EL (cell line): ENCODE measurements at places on chromosomes 7 and 10.

GRCh38 chr7:88357294-88357693 is 50.6 kb upstream of the STEAP4 start:
- no peak for DNase-seq

- DNase-seq = no peak
These were observed 49.5 kb downstream of the VWA2 start for GRCh38 chr10:114288424-114289095.

- DNase-seq = no peak
These were observed 317.1 kb upstream of the POT1 start for GRCh38 chr7:125246706-125247105.

- no peak for DNase-seq
These were observed 355.3 kb upstream of the AUTS2 start for GRCh38 chr7:69243016-69243415.

DNA sequence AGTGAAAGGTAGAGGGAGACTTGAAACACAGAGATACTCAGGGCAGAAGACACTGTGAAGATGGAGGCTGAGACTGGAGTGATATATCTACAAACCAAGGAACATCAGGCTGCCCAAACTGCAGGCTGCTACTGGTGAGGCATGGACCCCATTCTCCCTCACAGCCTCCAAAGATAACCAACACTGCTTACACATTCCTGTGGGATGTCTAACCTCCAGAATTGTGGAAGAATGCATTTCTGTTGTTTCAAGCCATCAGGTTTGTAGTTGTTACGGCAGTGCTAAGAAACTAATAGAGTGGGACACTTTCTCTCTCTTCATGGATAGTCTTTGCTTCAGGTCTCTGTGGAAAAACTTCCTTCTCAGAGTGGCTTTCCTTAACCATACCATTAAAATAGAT is 182.6 kb upstream of the TMEM106B start:
- DNase-seq = peak; percentile 55

GRCh38 chr10:113843972-113844485 is 9.9 kb downstream of the DCLRE1A start:
- DNase-seq = no peak

DNA sequence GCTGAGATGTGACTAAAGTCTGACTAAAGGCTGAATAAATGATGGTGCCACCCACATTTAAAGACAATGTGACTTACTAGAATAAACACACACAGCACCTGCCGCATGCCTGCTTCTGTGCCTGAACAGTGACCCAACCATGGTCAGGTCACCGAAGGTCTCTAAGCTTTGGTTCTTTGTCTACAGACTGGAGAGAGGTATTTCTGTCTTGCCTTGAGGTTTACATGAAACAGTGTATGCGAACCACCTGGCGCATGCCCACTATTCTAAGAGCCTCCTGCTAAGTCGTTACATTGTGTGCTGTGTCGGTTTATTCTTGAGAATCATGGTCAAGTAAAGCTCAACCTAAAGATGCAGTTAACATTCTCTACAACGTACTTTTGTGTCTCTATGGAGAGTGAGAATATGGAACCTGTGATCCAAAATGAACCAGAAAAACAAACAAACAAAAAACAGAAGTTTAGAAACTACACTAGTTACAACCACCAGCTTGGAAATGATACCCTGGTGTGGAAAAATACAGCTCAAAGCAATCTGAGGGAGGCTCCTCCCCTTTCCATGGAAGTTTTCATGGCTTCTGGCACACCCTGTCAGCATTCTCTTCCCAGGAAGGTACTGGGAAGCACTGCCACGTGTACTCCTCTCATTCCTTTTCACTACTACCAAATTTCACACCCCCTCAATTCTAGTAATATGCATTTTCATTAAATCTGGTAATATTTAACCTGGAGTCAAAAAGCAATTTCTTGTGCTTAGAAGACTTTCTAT is 40.0 kb downstream of the VOPP1 start:
- no peak for DNase-seq

DNA sequence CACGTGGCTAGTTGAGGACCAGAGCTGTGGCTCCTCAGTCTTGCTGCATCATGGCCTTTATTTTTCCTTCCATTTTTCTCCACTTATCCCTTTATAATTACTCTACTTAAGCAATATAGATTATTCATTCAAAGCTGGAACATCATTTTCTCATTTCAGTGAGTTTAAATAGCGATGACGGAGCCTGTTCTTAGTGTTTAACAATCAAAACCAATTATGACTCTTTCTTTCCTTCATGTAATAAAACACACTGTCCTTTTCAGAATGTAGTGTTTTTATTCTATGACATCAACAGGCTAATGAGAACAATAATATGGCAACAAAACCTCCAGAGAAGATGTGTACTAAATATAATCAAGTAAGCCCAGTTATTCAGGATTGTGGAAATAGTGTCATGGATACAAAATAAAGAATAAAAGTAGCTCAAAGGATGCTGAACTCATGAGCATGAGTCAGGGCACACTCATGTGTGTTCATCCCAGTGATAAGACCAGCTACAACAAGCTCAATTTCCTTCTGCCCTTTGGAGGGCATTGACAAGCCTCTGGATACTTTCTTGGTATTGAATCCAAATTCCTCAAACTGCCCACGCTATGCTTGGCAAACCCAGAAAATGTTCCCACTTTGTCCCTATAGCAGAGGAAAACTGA is 188.4 kb downstream of the CYP26A1 start:
- peak; percentile 19 for DNase-seq

- DNase-seq = no peak
These were observed 1.1 kb upstream of the ZNF503 start for GRCh38 chr10:75402486-75403143.

DNA sequence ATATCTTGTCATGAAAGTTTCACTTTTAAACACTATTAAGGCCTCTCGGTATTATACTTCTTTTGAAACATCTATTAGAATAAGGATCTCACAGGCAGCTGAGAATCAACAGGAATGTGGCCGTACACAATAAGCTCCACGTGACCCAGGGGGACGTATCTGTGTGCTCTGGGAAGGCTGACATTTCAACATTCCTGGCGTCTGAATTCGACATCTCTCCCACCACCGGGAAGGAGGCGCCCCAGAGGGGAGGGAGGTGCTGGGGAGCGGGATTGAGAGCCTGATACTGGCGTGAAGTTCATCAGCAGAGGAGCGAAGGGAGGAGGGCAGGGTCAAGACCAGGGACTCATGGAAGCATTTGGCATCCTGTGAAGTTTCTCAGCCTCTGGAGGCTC is 401.3 kb downstream of the DNAJB6 start:
- DNase-seq = no peak

- peak; percentile 7 for DNase-seq
These were observed 106.9 kb upstream of the GNAI1 start for GRCh38 chr7:80027611-80028173.
